Sigmoid colon (tissue), 7 donors: ENCODE measurements at places on chromosomes 5 and 9. TPM values are rescaled to one million over a fixed set of nuclear protein-coding genes. Genes with fewer than 3 reads are reported as not detected.

DNA sequence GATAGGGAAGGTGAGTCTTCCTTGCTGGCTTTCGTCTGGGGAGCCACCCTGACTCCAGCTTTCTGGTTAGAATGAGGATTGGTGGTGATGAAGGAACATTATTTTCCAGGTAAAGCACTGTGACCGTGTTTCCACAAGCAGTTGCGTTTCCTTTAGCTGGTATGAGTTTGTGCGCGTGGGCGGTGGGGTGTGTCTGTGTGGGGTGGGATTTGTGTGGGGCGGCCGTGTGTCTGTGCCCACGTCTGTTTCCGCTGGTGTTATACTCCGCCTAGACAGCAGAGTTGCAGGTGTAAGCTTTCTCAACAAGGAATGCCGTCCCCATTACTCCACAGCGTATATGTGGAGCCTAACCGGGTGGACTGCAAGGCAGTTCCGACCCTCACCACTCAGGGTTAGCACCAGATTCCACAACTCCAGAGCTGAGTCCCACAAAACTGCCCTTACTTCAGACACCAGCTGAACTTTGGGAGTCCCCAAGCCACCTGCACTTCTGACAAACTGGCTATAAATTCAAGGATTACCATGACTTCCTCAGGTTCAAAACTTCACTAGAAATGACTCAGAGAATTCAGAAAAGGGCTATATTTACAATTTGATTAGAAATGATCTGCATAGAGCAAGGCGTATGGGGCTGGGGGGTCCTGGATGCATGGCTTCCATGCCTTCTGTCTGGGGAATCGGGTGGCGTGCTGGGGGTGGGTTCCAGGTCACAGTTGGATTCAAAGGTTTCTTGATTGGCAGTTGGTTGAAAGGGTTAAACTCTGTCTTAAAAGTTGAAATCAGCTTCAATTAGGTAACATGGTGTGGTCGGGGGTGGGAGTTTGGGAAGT is 29.8 kb downstream of the PROP1 start:
- no peak for DNase-seq

GRCh38 chr9:37266630-37267029 is 146.3 kb downstream of the ZCCHC7 start:
- DNase-seq: no peak

DNA sequence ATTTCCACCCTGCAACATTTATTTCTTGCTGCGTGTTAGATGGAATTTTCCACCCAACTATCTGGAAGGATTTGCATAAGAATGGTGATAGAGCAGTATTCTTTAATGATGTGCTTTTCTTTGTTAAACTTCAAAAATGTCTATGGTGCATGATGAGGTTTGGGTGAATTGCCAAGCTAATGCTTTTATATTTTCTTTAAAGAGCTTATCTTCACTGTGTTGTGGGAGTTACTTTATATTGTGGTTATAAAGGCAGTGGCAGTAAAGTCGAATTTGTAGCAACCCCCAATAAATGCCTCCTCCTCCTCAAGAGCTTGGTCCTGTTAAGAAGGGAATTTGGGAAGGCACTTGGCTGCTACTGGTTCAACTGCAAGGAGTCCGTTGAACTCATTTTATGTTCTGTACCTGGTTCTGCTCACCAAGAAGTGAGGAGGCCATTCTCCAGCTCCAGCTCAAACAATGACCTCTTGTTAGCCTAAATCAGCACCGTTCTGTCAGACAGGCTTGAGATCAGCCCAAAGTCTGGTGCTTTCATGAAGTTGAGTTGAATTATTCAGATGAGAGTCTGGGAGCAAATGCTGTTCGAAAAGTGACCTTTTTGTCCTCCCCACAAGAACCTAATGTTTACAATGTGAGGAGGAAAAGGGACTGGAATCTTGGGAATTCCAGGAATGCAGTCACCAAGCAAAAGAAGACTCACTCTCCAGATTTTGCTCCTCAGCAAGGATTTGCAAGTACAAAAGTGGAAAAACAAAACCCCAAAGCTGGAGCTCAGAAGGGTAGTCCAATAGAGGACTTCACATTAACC is 217.0 kb downstream of the TMEM38B start:
- no peak for DNase-seq

- no peak for DNase-seq
Observed at GRCh38 chr9:126461608-126462007, 135.0 kb downstream of the MVB12B start.

DNA sequence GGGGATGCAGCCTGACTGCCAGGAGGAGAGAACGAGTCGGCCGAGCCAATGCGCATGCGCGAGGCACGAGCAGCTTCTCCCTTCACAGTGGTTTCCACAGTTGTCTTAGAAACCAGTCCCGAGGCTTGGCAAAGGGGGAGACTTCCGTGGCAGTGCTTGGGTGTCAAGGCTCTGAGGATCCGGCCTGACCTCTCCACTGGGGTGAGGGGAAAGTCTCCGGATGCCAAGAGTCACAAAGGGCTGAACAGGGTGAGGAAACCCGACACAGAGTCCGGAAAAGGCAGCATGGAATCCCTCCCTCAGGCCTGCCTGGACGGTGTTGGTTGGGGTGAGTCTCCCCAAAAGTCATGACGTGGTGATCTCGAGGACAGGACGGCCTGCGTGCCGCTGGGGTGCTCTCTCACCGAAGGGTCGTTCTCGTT is 475.5 kb downstream of the SPATA31A7 start:
- DNase-seq: peak; percentile 39

GRCh38 chr5:137142764-137143605 is 356.1 kb downstream of the SPOCK1 start:
- DNase-seq: no peak

The DMRTA1 gene
- 2.1 TPM for total RNA-seq

The RUSC2 gene
- total RNA-seq: 46.8 TPM

The GARIN3 gene
- total RNA-seq: not detected
